ENCODE measurements at places on chromosomes 12 and 14.

DNA sequence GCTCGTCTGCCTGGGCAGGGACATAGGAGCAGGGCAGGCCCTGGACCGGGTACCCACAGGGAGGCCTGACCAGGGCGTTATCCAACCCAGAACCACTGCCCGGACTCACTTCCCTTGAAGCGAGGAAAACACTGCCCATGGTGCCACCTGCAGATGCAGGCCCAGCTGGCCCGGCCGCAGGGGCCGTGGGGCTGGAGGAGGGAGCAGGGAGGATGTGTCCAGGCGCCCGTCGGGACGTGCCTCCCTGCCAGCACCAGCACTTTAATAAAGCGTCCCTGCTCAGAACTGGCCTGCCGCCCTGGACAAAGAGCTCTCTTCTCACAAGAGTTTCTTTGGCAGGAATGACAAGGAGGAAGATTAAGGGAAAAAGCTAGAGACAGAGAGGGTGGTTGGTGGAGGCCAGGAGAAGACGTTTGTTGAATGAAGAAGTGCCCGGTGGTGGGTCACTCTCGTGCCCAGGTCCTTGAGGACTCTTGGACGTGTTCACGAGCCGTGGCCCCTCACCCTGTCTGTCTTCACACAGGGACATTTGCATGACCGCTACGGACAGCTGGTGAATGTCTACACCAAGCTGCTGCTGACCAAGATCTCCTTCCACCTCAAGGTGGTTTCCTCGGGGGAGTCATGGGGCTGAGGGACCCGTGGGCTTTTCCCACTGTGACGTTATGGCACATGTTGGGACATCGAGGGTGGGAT lies 14.2 kb downstream of the HIP1R start:
- DNase-seq, result no peak

DNA sequence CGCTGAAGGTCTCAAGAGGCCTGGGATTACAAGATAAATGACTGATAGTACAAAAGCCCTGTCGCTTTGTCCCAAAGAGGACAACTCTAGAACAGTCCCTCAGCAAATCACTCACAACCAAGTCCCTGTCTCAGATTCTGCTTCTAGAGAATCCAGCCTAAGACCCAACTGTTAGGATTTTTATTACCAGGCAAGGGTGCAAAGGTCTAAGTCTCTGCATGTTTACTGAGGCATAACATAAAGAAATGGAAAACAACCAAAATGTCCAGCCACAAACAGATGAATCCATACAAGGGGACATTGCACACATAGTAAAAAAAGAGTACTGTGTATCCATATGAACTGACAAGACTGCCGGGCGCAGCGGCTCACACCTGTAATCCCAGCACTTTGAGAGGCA lies 104.1 kb downstream of the FOXN3 start:
- DNase-seq, result no peak

- peak; percentile 14 for DNase-seq
Measured at GRCh38 chr12:49863946-49864797, 21.3 kb upstream of the BCDIN3D start.

- no peak for DNase-seq
Measured at GRCh38 chr14:70121521-70121920, 67.2 kb downstream of the SLC8A3 start.

- DNase-seq, result no peak
Measured at GRCh38 chr12:23359975-23360701, 589.3 kb downstream of the SOX5 start.

DNA sequence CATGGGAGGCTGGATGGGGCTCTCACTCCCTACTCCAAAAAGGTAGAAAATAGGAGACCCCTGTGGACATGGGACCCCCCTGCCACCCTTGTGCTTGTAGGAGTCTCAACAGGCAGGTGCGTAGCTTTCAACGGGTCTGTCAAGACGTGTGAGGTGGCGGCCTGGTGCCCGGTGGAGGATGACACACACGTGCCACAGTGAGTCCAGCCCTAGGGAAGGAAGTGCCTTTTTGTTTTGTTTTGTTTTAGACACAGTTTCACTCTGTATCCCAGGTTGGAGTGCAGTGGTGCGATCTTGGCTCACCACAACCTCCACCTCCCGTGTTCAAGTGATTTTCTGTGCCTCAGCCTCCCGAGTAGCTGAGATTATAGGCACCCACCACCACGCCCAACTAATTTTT lies 12.9 kb downstream of the P2RX4 start:
- DNase-seq, result no peak

- DNase-seq, result no peak
Measured at GRCh38 chr12:67780580-67781084, 132.1 kb downstream of the DYRK2 start.

DNA sequence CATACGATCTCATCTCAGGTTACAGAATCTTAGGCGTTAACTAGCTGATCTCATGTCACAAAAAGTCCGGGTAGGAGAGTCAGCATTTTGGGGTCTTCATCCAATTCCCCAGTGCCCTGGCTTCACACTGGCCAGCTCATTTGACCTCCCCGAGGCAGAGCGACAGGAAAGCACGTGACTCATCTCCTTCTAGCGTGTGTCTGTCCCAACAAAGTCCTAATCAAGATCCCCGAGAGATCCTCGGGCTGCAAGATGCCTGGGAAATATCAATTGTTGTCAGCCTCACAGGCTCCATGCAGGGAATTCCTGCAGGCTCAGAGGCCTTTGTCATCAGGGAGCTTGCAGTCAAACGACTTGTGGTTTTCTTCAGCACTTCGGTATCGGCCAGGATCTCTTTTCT lies 57.5 kb downstream of the ZNF664 start:
- no peak for DNase-seq
